ENCODE measurements at places on chromosomes 1 and 21. TPM values are rescaled to one million over a fixed set of nuclear protein-coding genes. Genes with fewer than 3 reads are reported as not detected.

PTGS2 gene
- 2.4 TPM for total RNA-seq

RGS18 gene
- total RNA-seq, result 0.41 TPM

HOOK1 gene
- 13.9 TPM for total RNA-seq

NR1I3 gene
- not detected for total RNA-seq

IGSF3 gene
- 134 TPM for total RNA-seq

PALMD gene
- total RNA-seq, result 40.8 TPM

FCMR gene
- under 0.01 TPM for total RNA-seq

NUP210L gene
- total RNA-seq, result 0.41 TPM

RGS8 gene
- 39.5 TPM for total RNA-seq

GPR153 gene
- total RNA-seq, result 22.0 TPM

DNAJC6 gene
- 120 TPM for total RNA-seq

DNA sequence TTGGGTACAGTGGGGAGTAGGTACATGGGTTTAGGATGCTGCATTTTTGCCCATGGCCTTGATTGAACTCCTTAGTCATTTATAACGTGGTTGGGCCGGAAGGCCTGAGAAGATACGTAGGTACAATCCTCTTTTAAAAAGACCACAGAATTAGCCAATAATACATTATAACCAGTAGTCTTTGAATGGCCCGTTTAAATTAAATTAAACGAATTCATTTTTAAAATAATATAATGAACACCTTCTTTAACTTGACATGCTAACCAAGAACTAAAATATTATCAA lies 20.1 kb upstream of the ADAR start:
- no peak for DNase-seq

DNA sequence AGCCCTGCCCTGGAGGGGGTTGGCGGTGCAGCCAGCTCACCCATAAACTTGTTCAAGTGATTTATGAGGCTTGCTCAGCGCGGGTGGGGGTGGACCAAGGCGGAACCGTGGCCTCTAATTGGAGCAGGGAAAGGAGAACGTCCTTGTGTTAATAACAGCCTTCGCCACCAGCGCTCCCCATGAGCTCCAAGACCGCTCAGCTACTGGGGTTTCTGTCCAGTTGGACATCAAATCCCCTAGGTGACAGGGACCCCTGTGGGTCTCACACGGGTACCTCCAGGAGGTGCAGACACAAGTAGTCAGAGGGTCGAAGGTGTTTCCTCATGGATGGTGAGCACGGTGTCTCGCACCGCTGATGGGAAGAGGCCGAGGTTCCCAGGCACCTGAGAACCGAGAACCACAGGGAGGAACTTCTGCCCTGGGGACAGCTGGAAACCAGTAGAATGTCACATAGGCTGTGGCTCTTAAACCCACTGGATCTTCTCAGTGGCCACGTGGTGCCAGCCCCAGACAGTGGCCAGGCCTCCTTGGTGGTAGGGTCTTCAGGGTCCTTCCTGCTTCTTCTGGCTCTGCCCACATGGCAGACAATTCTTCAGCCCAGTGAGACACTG lies 3.7 kb upstream of the ACTRT2 start:
- DNase-seq, result no peak

- no peak for DNase-seq
Observed at GRCh38 chr1:154466921-154467417, 35.0 kb upstream of the TDRD10 start.

- no peak for DNase-seq
Observed at GRCh38 chr1:5664906-5665875, 327.0 kb downstream of the NPHP4 start.

DNA sequence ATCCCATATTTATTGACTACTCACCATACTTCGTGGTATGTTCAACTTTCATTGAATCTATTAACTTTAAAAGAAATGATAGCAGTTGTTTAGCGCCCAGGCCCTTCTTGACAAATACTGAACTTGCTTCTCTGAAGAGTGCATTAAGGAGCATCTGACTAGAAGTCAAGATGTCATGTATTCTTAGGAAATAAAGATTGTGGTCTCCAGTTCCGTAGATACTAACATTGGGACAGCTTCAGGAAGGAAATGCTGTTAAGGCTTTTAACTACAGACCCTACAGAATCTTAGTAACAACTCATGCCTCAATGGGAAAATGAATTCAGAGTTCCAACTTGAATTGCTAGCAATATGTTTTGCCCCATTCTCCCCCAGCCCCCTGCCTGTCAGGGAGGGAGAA lies 14.8 kb downstream of the LYST start:
- DNase-seq, result no peak

DNA sequence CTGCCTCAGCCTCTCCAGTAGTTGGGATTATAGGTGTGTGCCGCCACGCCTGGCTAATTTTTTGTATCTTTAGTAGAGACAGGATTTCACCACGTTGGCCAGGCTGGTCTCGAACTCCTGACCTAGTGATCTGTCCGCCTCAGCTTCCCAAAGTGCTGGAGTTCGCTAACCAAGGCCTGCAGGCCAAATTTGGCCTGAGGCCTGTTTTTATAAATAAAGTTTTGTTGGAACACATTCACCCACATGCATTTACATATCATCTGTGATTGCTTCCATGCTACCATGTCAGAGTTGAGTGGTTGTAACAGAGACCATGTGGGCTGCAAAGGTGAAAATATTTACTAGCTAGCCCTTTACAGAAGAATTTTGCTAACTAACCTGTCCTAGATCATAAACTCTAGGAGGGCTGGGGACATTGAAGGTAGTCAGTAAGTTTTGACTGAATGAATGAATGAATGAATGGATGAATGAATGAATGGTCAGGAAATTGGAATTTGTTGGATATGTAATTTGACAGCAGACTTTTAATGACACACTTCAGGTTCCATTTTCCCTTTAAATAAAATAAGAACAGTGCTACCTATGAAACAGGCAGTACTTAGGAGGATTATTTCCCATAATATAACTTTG lies 38.4 kb downstream of the ROR1 start:
- no peak for DNase-seq

GRCh38 chr1:3313576-3313950 lies 140.9 kb upstream of the ARHGEF16 start:
- peak; percentile 50 for DNase-seq

DNA sequence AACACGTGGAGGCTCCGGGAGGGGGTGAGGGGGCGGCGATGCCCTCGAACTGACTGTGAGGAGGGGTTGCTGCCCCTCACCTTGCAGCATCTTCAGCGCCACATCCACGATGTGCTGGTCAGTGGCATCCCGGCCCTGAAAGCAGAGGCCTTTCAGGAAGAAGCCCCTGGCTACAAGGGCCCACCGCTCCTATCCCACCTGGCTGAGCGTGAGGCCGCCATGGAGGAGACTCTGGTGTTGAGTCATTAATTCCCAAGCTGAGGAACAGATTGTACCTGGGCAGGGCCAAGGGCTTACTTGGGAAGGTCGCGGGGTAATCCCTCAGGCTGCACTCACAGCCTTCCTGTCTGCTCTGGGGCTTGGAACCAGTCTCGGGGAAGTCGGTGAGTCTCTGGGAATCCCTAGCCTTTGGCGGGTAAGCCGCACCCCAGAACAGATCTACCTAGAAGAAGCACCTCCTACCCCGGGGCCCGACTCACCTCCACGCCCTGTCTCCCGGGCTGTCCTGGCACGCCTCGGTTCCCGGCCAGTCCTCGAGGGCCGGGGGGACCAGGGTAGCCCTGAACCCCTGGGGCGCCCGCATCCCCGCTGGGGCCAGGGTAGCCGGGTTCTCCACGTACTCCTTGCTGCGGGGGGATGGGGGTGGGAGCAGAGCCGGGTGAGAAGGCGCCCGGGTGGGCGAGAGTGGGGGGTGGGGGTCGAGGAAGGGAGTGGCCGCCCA lies 13.9 kb downstream of the COL9A2 start:
- no peak for DNase-seq

DNA sequence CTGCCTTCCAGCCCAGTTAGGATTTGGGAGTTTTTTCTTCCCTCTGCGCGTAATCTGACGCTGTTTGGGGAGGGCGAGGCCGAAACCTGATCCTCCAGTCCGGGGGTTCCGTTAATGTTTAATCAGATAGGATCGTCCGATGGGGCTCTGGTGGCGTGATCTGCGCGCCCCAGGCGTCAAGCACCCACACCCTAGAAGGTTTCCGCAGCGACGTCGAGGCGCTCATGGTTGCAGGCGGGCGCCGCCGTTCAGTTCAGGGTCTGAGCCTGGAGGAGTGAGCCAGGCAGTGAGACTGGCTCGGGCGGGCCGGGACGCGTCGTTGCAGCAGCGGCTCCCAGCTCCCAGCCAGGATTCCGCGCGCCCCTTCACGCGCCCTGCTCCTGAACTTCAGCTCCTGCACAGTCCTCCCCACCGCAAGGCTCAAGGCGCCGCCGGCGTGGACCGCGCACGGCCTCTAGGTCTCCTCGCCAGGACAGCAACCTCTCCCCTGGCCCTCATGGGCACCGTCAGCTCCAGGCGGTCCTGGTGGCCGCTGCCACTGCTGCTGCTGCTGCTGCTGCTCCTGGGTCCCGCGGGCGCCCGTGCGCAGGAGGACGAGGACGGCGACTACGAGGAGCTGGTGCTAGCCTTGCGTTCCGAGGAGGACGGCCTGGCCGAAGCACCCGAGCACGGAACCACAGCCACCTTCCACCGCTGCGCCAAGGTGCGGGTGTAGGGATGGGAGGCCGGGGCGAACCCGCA lies at the start of gene PCSK9:
Gene PCSK9, plus strand, starts transcription at position 207 of the 741 bp plus-strand sequence. Its CDS starts 290 bp downstream, at position 497.
- no peak for DNase-seq

GRCh38 chr1:84298328-84298683 lies 3.2 kb upstream of the SAMD13 start:
- peak; percentile 75 for DNase-seq

DNA sequence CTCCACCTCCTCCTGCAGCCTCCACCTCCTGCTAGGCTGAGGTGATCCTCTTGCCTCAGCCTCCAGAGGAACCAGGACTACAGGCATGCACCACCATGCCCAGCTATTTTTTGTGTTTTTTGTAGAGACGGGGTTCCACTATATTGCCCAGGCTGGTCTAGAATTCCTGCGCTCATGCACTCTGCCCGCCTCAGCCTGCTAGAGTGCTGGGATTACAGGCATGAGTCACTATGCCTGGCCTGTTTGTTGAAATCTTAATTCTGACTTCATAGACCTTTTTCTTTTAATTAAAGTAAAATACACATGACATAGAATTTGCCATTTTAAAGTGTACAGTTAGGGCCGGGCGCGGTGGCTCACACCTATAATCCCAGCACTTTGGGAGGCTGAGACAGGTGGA lies 42.7 kb downstream of the FAAP20 start:
- no peak for DNase-seq

DNA sequence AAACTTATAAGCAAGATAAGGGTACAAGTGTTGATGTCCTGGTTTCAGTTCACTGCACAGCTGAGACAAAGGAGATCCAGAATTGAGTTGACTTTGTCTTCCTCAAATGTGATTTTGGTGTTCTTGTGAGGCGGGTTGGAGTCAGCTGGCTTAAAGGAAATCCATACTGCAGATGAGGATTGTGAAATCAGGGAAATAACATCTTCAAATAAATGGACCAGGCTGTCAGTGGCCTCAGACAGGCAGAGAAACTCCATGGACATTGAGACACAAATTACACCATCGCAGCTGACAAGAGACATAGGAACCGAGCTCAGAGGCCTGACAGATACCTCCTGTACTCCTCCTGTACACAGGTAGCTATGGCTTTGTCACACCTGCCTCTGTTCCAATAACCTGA lies 27.0 kb upstream of the REG4 start:
- no peak for DNase-seq

DNA sequence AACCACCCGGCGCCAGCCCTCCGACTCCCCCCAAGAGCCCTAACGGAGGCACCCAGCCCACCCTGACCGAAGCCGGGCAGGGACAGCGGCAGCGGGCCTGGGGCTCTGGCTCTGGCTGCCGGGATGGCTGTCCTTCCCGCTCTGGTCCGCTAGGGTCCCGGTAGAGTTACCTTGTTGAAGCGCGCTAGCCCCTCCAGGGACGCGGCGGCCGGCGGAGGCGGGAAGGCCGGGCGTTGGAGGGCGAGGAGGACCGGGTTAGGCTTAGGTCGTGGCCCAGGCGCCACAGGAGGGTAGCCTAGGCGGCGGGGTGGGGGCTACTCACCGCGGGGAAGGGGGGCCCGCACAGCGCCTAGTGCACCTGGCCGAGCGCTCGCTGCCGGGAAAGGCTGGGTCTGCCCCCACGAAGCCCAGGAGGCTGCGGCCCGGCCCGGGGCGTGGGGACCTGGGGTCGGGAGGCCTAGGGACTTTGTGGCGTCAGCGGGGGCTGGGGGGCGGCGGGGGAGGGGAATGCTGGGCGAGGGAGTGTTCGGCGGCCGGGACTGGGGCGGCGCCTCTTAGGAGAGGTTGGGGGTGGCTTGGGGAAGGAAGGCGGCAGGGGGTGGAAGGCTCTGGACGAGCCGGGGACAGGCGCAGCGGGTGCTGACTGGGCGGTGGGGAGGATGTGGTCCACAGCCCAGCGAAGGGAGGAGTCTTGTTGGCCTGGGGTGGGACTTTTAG lies at the start of gene TRIM17:
Gene TRIM17, minus strand, starts transcription at position 645 of the 717 bp plus-strand sequence. CDS start 1,789 bp downstream, outside the sequence.
- no peak for DNase-seq
